Fibroblast of lung (primary cell): ENCODE measurements at places on chromosomes 7 and 10.

GRCh38 chr7:151553356-151553755 lies 33.7 kb upstream of the RHEB start:
- no peak for DNase-seq

- no peak for DNase-seq
These were observed 119.5 kb downstream of the ICA1 start for GRCh38 chr7:8142477-8142876.

DNA sequence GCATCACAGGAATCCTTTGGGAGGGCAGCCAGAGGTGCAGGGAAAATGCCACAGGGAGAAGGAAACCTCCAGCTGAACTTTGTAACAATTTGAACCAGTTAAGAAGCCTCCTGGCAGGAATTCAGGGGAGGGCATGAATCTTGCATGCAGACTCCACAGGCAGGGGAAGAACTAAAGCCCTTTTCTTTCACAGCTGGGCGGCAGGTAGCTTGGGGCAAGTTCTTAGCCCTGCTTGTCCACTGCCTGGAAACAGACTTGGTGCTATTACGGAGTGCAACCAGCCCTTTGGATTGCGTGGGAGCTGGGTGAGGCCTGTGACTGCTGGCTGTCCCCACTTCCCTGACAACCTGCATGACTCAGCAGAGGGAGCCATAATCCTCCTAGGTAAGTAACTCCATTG lies 51.7 kb upstream of the ADAM12 start:
- no peak for DNase-seq

GRCh38 chr10:59829601-59830000 lies 76.3 kb upstream of the MRLN start:
- DNase-seq, result no peak

- no peak for DNase-seq
These were observed 25.0 kb downstream of the C10orf105 start for GRCh38 chr10:71694567-71694968.

DNA sequence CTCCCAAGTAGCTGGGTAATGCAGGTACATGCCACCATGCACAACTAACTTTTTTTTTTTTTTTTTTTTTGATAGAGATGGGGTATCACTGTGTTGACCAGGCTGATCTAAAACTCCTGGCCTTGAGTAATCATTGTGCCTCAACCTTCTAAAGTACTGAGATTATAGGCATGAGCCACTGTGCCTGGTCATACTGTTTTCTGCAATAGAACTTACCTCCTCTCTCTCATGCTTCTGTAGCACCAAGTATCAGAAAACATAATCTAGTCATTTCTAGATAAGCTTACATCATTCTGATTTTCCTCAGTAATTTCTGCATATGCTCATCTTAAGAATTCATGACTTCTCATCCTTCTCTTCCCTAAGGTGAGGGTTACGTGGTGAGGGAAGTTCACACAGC lies 210.0 kb downstream of the IMMP2L start:
- no peak for DNase-seq

- no peak for DNase-seq
These were observed 128.9 kb downstream of the ZNF438 start for GRCh38 chr10:30902621-30903396.

DNA sequence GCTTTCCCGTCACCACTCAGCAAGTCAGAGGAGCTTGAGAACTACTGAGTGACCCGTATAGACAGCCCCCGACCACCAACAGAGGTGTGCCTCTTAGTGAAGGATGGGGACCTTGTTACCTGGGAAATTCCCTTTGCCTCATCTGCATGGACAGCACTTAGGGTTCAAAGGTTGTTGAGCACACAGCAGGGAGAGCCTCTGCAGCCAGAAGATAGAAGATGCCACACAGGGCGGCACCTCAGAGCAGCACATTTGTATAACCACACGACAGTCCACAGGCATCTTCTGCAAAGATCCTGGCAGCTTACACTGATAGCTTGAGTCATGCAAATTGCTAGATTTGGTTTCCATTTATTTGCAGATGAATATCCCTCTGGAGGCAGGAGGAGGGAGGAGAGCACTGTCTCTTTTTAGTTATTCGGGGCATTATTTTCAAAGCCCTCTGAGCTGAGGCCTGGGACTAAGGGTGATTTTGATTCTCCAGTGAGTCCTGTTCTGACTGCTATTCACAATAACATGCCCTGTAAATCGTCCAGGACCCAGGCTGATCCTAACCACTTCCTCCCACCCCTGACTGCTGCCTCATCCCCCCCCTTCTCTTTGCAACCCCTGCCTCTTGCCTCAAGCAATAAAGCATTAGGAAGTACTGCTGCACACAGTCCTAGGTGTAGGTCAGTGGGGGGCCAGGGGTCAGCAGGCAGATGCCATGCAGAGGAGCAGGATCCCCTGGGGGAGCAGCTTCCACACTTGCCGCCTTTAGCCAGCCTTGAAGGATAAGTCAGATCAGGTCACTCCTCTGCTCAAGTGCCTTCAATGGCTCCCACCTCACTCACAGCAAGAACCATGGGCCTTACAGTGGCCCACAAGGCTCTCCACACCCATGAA lies 24.6 kb upstream of the INMT start:
- DNase-seq, result no peak

DNA sequence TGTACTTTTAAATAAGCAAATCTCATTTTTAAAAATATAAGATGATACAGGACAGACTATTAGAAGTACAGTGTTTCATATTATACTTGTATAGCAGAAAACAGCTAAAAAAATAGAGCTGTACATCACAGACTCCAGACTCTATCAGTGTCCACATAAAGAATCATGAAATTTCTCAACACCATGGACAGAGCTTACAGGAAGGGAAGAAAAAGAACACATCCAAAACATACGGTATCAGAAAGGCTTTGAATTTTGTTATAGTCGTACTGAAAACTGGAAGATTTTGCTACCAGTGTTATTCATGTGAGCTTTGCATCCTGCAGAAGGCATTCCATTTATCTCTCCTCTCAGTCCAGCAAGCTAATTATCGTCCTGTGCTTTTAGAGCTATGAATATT lies 183.2 kb upstream of the PTPRZ1 start:
- no peak for DNase-seq

GRCh38 chr7:98802088-98802780 lies 67.6 kb downstream of the TMEM130 start:
- peak; percentile 4 for DNase-seq

- DNase-seq, result no peak
These were observed 38.5 kb downstream of the AMZ1 start for GRCh38 chr7:2726316-2727018.

- no peak for DNase-seq
These were observed 52.3 kb downstream of the TPST1 start for GRCh38 chr7:66257481-66257880.

DNA sequence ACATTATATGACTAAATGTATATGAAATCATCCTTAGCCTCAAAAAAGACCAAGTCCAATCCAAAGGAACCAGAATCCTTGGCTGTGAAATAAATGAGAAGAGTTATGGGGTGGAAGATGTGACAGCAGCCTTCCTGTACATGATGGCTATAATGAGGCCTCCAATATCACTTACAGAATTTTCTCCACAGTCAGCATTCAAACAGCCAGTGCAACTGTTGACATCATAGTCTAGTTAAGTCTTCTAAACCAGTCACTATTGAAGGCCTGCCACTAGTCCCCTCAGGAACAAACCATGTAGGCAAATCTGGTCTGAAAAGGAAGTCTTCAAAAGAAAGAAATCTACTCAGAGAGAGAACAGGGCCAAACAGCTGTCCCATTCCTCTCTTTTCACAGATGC lies 219.5 kb upstream of the CCDC6 start:
- no peak for DNase-seq

DNA sequence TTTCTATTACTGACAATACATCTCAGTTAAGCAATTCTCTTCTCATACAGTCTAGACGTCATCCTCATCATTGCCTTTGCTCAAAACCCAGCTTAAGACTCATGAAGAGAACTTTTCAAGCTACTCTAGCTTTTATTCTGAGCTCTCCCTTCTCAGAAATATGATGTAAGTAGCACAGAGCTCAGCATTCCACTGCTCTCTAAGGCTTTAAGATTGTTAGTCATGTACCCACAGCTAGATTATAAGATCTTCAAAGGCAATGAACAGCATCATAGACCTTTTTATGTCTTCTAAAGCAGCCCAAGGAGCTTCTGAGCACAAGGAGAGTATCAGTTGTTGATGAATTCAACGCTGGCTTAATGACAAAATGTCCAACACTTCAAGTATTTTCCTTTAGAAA lies 119.3 kb downstream of the NRP1 start:
- DNase-seq, result peak; percentile 89

DNA sequence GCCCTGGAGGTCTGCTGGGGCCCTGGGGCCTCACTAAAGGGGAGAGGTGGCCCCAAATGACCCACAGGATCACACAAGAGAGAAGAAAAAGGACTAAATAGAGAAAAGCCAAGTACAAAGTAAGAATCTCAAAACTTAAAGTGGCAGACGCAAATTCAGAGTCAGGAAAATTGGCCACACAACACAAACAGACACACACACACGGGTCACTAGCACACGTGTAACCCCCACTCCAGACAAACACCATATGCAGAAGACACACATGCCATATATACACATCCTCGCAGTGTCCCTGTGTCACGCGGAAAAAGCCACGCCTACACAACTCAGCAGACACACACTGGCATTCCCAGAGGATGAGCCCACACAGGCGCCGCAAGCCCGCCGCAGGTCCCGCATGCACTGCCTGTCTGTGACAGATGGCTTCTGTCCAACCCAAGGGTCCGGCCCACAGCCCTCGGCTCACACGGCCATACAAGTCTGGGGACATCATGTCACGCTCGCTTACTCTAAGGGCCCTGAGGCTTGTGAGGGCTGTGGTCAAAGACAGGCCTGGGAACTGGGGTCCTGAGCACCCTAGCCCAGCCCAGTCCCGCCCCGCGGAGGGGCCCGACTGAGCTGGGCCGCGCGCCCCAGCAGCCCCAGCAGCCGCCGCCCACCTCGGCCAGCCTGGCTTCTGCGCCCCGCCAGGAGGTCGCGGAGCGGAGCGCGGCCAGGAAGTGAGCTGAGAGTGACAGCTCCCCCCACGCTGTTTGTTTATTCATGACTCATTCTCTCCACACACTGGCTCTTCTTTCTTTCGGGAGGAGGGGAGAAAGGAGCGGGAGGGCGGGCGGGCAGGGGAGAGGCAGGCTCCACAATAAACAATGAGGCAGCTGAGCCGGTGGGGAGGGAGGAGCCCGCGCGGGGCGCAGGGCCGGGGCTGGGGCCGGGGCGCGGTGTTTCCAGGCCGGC lies 95.5 kb upstream of the ZMIZ1 start:
- peak; percentile 95 for DNase-seq

DNA sequence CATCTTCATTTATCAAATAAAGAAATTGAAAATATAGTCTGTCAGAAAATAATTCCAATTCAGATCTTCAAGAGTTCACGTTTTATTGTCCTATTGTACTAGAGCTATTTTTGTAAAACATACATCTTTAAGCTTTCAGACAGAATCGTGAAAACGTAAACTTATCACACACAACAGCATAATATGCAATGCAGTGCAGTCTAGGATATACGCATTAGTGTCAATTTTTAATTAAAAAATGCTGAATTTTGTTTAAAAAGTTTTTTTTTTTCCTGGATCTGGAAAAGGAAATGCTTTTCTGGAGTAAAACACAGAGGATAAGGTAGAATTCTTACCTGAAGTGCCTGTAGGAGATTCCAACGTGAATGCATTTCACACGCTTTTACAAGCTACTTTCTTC lies 458.2 kb upstream of the KLF6 start:
- no peak for DNase-seq

- peak; percentile 92 for DNase-seq
These were observed 284.4 kb downstream of the ZEB1 start for GRCh38 chr10:31603235-31604087.

DNA sequence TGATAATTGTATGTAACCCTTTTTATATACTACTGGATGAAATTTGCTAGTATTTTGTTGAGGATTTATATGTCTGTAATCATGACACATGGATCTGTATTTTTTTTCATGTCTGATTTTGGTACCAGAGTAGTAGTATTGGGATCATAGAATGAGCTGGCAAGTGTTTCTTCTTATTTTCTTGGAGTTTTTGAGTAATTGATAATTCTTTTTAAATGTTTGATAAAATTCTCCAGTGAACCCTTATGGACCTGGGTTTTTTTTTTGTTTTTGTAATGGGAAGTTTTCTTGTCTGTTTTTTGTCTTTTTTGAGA lies 28.4 kb downstream of the ZNF33A start:
- DNase-seq, result no peak

- peak; percentile 42 for DNase-seq
These were observed 107.3 kb downstream of the SNX10 start for GRCh38 chr7:26398756-26399509.
